ENCODE measurements at places on chromosomes 12 and 14.

DNA sequence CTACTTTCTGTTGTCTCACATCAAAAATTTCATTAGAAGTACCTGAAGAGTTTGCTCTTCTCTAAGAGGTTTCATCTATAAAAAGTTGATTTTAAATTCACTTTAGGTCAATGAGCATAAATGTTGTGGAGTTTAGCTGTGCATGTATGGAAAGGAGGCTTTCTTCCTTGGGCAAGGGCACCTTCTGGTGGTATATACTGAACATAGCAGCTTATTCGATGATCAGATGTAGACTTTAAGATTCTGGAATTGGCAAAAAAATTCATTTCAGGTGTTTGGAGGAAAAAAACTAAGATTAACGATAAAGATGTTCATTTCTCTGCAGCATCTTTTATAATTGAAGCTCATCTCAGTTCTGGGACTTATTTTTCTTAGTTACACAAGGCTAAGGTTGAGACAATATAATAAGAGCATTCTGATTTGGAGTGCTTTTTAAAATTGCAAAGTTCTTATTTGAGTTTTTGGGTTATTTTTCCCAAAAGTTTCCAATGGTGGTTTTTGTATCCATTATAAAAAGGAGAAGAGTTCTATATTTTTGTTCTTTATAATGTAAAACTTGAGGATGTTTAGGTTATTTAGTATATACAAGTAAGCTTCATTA, 46.8 kb downstream of the TMEM117 start:
- peak; percentile 3 for DNase-seq

DNA sequence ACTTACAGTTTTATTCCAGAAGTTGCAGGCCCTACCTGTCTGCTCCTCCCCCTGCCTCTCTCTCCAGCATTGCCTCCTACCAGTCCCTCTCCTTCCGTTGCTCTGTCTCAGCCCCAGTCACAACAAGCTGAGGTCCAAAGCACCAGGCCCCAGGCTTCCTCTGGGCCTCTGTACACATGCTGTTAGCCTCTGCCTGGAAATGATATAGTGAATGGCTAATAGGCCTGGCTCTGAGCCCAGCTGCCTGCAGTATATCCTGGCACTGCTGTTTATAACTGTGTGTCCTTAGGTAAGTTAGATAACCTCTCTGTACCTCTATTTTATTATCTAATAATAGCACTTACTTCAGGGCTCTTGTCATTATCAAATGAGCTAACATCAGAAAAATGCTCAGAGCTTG, 114.9 kb upstream of the PWP1 start:
- DNase-seq, result peak; percentile 30

DNA sequence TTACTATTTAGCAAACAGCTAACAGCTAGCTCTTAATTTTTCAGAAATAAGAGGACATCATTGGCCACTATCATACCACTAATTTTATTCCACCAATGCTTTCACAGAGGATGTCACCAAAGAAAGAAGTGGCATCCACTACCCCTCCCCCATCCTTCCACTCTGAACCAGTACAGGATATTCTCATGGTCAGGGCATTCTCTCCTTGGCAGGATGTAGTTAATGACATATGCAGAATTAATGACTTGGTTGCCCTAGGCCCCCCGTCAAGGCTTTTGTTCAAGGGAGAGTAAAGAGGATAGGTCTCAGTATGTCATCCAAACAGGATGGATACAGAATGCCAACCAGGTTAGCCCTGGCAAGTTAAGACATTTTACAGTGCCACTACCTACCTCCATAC, 18.9 kb upstream of the NUP107 start:
- no peak for DNase-seq

DNA sequence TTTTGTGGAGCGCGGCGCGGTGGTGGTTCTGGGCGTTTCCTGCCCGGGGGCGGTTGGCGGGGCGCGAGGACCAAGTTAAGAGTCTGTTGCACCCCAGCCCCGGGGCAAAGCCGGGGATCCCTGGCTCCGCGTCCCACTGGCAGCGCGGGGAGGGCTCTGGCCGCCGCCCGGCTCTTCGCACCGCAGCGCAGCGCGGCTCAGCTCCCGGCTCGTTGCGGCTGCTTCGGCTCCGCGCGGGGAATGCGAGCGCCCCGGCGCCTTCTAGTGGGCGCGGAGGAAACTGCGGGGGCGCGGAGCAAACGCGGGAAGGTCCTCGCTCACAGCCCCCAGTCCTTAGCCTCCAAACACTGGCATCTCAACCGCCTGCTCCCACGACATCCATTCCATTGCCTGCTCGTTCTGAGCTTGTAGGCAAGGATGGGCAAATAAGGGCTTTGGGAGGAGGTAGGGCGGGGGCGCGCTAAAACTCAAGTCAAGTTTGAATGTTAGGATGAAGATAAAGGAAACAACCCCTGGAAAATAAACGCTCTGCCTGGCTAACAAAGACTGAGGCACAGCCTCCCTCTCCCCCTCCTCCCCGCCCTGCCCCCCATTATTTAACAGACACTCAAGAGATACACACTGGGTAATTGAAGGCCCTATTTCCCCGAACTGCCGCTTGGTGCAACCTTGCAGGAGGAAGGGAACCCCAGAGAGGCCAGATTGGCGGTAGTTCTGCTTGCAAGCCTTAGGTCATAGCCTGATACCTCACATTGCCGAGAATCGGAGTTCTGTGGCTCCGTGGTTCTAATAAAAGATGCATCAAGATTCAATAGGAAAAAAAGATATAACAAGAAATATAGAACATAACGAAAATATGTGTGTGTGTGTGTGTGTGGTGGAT, at the start of gene B4GALNT1:
TSS of gene B4GALNT1 (minus strand) at position 244 of the 883 bp plus-strand sequence. CDS start 1,069 bp downstream, outside the sequence.
- peak; percentile 10 for DNase-seq

DNA sequence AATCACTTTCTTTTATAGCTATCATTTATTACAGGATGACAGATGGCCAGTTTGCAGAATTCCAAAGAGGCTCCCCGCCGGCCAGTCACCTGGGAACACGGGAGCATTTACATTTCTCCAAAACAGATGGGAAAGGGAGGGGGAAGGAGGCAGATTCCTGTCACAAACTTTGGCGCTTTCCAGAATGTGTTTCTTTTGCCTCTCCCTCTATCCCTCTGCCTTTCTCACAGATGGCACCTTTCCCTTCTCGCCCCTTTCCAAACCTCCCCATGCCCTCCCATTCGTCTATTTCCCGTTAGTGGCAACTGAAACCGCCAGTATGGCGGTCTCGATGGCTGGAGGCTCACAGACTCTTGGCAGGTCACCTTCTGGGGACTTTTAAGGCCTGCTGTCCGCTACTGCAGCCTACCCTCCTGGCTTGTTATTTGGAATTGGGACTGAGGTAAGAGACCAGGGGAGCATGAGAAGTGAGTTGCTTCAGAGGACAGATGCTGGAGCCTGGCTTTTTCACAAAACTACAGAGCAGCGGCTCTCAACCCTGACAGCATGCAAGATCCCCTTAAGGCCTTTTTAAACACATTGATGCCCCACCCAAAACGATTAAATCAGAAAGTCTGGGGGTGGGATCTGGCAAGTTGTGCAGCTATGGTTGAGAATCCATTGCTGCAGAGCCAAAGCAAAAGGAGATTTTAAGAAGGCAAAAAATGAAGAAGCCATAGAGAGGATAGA, 161.5 kb upstream of the VASH1 start:
- no peak for DNase-seq

GRCh38 chr12:110917467-110917866, 2.9 kb downstream of the MYL2 start:
- no peak for DNase-seq

- DNase-seq, result no peak
Observed at GRCh38 chr14:98131406-98131805, 1140.6 kb downstream of the BCL11B start.

GRCh38 chr12:25320123-25321006, 69.6 kb upstream of the KRAS start:
- DNase-seq, result no peak

DNA sequence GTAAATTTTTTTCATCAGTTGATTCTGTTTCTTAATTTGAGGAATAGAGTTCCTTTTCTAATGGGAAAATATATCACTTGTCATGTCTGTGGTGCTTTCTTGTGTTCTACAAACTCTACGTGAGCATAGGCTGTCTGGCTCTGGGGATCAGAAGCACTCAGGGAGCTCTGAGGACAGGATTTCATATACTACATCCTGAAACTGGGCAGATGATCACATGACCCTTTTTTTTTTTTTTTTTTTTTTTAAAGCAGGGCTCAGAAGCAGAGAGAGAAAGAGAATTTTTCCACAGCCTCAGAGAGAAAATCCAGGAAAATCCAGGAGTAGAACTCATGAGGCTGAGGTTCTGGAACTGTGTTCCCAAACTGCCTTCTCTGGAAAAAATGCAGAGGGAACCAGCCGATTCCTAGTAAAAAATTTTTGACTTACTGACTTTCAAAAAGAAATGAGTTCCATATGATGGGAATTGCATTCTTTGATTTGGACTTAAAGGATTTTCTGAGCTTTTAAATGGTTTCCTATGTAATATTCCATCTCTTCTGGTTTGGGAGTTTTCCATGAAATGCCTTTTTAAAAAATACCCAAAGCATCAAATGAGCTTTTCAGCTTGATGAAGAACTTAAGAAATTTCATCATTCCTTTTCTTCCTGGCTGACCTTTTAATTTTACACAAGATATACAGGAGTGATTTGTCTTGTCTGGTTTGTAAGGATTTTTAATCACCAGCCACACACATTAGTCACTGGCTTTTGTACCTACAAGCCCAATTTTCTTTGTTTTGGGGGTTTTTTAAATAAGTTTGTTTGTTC, 183.1 kb upstream of the HIF1A start:
- no peak for DNase-seq

DNA sequence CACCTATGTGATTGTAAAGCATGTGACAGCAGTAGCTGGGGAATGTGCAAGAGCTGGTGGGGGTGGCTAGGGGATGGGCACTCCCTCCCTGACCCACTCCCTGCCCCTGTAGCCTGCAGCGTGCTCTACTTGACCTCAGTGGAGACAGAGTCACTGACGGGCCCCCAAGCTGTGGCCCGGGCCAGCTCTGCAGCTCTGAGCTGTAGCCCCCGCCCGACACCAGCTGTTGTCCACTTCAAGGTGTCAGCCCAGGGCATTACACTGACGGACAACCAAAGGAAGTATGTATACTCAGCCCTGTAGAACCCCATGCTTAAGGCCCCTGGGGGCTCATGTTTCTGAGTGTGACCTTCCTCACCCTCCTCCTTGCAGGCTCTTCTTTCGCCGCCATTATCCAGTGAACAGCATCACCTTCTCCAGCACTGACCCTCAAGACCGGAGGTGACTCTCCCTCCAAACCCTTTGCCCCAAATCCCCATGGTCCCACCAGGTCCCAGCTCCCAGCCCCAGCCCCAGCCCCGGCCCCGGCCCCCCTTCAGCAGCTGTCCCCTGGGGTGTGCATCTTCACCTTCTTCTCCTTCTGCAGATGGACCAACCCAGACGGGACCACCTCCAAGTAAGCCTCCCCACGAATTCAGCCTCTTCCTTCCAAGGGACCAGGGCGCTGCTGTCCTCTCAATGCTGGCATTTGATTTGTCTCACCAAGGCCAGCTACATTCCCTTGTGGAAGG, 13.3 kb downstream of the TNS2 start:
- DNase-seq, result no peak

GRCh38 chr14:74548881-74549280, 55.3 kb downstream of the ISCA2 start:
- DNase-seq, result no peak

DNA sequence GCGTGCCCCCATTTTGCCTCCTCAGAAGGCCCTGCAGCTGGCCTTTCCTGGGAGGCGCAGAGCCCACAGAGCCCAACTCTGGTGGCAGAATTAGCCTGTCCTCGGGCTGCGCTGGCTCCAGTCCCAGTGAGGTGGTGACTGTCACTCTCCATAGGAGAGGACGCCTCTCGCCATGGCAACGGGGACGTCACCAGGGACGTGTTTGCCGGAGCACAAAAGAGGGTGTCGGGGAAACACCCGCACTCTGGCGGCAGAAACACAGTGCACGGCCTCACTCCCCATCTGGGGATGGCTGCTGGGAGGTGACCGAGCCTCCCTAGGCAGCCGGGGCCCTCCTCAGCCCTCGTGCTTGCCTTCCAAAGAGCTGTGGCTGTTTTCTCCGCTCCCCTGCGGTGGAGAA, 50.2 kb upstream of the NCOR2 start:
- DNase-seq, result peak; percentile 1

DNA sequence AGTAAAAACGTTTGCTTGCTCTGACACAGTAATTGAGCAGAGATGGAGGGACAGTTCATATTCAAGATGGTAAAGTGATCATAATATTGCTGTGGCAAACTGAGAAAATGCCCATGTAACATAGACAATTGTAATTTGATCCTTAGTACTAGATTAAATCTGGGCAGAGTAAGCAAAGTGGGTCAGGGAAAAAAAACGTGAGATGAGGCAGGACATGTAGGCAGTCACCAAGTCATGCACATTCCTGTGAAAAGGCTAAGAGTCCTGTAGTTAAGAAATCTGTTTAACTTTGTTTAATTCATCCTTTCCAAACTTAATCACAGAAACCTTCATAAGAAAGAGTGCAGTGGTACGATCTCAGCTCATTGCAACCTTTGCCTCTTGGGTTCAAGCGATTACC, 16.1 kb downstream of the BTBD7 start:
- DNase-seq, result no peak

DNA sequence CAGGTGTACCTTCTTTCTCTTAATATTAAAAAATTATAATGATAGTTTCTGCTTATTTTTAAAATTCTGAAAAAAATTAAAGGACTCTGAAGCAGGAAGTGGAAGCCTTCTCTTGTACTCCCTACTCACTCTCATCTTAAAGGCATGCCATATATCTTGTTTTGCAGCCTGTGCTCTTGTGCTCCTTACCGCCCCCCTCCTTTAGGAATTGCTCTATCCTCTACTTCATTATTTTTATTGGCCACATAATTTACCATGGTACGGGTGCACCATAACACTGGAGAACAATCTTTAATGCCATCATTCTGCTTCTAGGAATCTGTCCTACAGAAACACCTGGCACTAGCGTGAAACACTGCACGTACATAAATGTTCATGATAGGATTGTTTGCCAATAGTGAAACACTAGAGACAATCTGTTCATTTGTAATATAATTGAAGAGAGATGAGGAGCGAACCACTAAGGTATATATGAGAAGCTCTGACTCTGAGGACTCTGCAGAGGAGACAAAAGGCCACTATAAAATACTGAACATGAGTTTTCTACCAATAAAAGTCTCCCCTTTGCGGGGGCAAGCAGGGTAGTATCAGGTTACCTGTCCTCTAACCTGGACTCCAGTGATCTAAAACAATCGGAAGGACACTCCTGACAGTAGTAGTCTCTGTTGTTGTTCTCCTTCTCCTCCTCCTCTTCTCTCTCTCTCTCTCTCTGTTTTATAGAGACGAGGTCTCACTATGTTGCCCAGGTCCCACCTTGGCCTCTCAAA, 6.3 kb upstream of the NYNRIN start:
- peak; percentile 80 for DNase-seq

- no peak for DNase-seq
Observed at GRCh38 chr12:106712768-106713167, 61.7 kb upstream of the RIC8B start.

Measured in NCI-H2029 treated with DMSO at 0.1 percent for 48 hours (cell line).